Posterior cingulate gyrus (tissue), 11 donors: ENCODE measurements at places on chromosomes 7 and 10.

DNA sequence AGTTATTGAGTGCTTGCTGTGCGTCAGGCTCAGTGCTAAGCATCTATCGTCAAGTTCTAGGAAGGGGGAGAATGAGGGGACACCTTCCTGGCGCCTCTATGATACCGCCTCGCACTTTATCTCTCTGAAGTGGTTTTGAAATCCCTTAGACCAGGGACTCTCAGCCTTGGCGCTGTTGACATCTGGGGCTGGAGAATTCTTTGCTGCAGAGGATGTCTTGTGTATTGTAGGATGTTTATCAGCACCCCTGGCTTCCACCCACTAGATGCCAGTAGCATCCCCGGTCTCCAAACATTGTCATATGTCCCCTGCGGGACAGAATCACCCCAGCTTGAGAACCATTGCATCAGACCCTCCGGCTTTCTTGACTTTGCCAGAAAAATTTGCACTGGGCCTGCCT is 285.5 kb downstream of the CCDC3 start:
- DNase-seq = no peak

GRCh38 chr10:36096576-36096975 is 454.5 kb upstream of the FZD8 start:
- no peak for DNase-seq

GRCh38 chr10:36092116-36092515 is 450.0 kb upstream of the FZD8 start:
- DNase-seq = no peak

DNA sequence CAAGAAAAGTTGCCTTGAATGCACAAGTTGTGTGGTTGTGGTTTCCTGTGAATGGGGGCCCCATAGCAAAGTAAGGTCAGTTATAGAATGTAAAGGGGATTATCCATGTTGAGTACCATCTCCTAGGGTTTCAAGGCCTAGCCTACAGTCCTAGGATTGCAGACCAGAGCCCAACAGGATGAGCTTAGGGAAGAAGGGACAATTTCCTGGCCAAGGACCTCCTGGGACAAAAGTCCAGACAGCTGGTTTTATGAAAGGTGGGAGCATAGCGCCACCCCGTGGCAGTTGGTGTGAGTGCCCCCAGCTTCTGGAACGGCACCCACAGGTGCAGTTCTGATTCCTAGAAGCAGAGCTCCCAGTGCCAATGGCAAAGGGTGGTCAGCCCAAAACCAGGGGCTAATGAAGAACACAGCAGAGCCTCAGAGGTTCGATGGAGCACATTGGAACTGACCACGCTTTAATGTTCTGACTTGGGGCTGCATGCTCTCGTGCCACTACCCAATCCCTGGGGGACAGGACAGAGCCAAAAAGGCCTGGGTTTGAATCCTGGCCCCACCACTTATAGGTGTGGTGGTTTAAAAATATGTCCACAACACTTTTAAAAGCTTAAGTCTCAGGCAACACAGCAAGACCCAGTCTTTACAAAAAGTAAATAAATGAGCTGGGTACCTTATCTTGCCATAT is 25.8 kb upstream of the TMEM120A start:
- DNase-seq = peak; percentile 74

DNA sequence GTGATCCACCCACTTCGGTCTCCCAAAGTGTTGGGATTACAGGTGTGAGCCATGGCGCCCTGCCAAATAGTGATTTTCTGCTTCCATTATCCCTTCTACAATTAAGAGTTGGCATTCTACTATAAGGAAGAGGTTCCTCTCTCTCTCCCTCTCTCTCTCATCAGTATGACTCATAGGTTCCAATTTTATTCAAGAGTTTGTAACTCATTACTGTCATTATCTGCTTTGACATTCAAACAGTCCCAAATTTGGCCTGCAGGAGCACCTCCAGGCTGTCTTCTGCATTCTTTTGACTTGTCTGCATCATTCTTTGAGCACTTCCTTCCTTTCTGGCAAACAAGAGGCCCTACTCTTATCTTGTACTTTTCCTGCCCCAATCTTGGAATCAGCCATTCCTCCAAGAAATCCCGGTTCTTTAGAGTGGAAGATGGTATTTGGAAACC is 33.2 kb upstream of the CALU start:
- DNase-seq = no peak
